ENCODE measurements at places on chromosomes 5 and 9.

DNA sequence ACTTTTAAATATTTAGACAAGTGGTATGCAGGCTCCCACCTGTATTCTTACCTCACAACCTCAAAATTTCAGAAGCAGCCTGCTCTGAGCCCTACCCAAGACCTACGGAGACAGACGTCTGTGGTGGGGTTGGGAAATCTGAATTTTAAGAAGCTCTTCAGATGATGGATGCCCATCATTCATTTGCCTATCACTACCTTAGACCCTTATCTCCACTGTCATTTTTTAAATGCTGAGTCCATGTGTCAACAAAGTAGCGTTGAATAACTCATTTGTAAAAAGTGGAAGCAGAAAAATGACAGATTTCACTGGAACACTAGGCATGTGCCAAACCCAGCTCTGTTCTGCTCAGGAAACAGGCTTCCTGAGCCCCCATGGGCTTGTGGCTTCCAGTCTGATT, 85.7 kb downstream of the PDE4D start:
- no peak for DNase-seq

- no peak for DNase-seq
Measured at GRCh38 chr5:28156981-28157380, 1118.6 kb upstream of the CDH9 start.

DNA sequence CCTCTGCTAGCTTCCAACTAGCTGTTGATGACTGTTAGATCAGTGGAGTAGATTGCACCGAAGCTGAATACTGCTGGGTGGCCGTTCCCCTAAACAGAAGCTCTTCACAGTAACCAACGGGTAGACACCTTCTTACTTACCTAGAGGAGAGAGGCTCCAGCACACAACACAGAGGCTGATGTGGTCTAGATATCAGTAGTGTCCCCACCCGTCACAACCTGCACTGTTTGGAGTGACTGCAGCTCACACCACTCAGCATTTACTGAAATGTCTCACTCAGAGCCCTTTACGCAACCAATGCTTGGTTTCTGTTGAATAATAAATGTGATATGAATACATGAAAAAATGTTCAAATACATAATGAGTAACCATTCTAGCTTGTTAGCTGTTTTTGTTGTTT, 5.3 kb downstream of the TMEM174 start:
- no peak for DNase-seq

GRCh38 chr9:124037790-124038189, 26.2 kb downstream of the LHX2 start:
- no peak for DNase-seq

DNA sequence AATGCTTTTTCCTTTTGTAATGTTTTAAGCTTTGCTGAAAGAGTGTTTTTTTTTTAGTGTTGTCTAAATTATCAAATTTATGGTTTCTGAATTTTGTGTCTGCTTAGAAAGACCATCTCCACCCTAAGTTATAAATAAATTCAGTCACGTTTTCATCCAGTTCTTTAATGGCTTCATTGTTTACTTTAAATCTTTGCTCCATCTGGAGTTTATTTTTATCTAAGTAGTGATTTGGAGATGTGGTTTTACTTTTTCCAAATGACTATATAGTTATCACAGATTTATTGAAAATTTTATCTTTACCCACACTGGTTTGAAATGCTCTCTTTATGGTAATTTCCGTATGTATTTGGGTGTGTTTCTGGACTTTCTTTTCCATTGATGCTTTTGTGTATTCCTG, 577.2 kb upstream of the ZNF608 start:
- no peak for DNase-seq

Data from hematopoietic multipotent progenitor cell (in vitro differentiated cells).